ENCODE measurements at places on chromosomes 3 and 15.

- no peak for DNase-seq
Observed at GRCh38 chr3:169509359-169509758, 154.2 kb downstream of the MECOM start.

DNA sequence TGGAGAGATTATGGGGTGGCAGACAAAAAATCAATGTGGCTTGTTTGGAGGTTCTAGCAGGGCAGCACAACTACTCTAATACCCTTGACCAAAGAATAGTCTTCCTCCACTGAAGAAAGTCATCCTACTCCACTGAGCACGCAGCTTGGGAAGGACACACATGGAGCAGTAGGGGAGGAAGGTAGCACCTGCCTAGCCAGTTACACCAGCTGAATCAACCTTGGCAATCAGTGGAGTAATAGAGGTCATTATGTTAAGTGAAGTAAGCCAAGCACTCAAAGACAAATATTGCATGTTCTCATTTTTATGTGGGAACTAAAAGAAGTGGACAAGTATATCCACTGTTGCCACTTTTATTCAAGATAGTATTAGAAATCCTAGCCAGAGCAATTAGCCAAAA, 555.8 kb upstream of the ALCAM start:
- DNase-seq, result no peak

DNA sequence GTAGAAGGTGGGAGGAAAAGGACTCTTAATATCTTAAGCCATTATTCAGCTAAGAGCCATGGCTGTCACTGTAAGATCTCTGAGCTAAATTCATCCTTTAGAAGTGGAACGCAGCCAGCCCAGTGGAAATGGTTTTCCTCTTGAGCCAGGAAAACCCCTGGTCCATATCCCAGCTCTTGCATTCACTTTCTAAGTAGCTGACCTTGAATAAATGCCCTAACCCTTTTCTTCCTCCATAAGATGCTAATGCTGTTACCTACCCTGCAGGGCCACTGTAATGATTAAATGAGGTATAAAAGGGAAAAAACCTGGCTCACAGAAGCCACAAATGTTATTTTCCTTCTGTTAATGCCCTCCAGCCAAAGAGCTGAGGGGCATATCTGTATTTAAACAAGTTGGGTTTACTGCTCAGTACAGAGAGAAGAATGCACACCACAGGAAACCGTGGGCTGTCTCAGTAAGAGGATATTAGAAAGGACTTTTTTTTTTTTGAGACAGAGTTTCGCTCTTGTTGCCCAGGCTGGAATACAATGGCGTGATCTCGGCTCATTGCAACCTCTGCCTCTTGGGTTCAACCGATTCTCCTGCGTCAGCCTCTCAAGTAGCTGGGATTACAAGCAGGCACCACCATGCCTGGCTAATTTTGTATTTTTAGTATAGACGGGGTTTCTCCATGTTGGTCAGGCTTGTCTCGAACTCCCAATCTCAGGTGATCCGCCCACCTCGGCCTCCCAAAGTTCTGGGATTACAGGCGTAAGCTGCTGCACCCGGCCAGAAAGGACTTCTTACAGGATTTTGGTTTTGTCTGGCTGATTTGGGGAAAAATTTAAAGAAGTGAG, 6.8 kb downstream of the UBL7 start:
- DNase-seq, result no peak

- DNase-seq, result no peak
Observed at GRCh38 chr3:14138878-14139655, 14.2 kb downstream of the TMEM43 start.

DNA sequence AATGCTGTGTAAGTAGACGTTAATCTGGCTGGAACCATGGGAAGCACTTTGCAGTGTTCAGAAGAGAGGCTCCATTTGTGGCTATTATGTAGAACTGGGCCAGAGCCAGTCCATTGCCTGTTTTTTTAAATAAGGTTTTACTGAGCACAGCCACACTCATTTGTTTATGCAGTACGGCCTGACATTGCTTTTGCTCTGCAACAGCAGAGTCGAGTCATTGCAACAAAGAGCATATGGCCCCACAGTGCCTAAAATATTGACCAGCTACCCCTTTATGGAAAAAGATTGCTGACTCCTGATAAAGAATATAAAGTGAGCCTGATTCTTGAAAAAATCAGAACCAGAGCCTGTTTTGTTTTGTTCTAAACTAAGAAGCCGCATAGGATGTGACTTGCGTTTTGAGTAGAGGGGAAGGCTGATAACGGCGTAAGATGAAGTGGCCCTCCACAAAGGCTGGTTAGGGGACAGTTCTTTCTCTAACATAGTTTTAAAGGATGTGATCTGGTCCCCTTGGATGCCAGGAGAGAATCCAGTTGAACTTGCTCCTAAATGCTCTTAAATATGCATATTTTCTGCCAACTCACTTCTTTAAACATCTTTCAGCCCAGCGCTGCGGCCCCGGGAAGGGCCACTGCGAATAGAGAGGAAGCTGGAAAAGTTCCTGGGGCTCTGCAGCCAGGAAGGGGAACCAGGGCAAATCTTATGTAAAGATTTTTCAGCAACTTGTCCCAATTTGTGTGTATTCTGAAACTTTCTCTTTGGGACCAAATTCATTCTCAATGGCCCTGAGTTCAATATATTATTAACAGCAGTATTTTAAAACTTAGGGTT, 64.5 kb downstream of the GLDN start:
- DNase-seq, result no peak

GRCh38 chr3:155334914-155335723, 41.6 kb upstream of the STRIT1 start:
- DNase-seq, result no peak

DNA sequence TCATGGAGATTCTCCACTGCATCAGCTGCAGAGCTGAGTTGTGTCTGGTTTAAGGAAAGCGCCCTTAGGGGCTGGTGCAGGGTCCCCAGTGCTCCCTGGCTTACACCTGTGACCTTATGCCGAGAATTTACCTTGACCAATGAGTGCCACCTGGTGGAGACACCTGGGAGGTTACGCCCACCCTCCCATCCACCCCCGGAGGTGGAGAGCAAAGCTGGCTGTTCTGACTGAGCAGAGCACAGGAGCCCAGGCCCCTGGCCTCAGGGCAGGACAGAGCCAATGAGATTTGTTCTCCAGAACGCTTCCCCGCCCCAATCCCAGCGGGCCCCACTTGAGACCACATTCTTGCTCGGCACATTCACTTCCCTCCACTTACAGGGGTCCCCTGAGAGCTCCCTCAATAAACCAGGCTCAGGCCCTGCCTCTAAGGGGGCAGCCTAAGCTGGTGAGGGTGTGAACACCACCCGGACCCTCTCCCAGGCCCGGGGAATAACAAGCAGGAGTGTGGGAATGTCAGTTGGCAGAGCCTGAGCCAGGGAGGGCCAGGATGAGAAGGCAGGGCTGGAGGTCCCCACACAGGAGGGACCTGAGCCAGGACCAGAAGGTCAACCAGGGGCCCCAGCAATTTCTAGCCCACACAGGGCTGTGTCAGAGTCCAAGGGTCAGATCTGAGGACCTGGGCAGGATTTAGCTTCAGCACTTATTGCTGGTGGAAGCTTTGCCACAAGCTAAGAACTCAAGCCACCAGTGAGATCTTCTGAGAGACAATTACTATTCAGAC, 117.1 kb downstream of the TPRA1 start:
- no peak for DNase-seq

- no peak for DNase-seq
Observed at GRCh38 chr3:47536221-47536891, 22.8 kb upstream of the ELP6 start.

DNA sequence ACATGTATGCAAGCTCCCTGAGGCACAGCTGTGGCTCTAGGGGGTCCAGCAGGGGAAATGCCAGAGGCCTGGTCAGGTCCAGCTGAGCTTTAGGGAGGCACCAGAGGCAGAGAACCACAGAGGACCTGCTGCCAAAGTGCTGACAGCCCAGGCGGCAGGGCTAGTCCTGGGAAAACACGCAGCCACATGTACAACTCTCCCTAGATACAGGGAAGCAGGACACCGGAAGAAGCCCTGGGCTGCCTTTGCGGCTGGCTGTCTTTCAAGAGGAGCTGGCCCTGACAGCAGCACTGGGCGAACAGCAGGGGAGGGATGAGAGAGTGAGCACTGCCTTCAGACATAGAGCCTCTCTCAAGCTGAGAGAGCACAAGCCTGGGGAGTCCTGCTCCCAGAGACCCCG, 40.7 kb downstream of the RFT1 start:
- DNase-seq, result no peak

DNA sequence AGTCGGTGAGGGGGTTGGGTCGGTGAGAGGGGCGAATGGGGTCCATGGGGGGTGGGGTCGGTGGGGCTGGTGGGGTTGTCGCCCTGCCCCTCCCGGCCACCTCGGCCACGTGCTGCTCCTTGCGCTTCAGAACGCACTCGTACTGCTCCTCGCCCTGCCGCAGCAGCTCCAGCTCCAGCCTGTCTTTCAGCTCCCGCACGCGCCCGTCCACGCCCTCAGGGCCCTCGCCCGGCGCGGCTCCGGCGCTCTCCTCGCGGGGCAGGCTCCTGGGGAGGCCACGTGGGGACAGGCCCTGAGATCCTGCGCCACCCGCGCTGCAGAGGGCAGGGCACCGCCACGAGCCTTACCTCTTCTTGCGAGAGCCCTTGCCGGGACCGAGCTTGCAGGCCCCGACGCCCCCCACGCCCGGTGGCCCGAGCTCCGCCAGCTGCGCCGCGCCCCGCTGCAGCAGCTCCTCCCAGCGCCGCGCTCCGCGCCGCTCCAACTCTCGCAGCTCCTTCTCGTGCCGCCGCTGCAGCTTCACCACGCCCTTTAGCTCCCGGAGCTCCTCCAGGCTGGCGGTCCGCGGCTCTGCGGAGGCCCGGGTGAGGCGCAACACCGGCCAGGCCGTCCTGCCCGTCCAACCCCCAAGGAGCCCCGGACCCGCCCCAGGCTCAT, 8.2 kb upstream of the ANKRD63 start:
- no peak for DNase-seq

DNA sequence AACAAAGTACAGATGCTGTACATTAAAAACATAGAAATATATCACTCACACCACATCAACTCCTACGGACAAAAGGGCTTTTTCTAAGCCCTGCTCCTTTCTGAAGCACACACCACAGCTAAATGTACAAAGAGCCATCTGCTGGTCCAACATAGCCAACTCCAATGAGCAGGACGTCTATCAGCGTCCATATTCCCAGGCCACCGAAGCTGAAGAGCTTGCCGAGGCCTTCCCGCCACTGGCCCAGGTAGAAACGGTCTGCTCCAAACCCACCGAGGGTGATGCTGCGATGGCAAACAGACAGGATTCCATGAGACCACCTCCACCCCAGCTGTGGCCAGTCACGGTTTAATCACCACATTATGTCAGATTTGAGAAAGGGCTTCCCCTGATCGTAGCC, 9.8 kb downstream of the TM2D3 start:
- no peak for DNase-seq

GRCh38 chr15:100918690-100919480, at the start of gene LRRK1:
Gene LRRK1, plus strand, starts transcription at chr15:100919357. Its CDS starts 5,276 bp downstream, at chr15:100924633.
- DNase-seq, result no peak

DNA sequence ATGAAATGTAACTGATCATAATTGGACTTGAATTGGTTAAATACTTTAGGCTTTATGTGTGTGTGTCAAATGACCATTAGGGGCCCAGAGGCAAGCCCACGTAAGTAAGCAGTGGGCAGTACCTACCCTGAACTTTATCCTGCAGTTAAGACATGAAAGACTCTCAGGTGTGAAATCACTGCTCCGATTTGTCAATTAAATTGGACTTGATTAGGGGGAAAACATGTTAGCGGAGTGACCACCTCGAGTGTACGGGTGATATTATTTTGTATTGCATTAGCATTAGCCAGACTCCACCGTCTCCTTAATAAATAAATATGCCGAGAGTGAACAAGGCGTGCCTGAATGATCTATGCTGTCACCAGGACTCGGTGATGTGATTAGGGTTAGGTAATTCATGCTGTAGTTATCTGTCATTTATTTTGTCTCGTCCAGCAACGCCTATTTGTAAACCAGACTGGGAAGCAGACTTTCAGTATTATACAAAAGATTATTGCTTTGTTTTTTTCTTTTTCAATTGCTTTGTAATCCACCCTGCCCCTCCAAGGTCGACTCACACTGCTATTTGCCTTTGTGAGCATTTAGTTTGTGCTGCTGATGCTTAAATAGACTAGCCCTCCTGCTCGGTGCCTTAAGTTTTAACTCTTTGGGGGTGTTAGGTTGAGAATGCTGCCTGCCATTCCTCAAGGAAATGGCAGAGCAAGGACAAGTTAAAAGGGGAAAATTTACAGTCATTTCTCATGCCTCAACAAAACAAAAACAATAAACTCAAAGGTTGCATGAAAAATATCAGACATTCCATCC, 1.8 kb downstream of the RBMS3 start:
- DNase-seq, result no peak

DNA sequence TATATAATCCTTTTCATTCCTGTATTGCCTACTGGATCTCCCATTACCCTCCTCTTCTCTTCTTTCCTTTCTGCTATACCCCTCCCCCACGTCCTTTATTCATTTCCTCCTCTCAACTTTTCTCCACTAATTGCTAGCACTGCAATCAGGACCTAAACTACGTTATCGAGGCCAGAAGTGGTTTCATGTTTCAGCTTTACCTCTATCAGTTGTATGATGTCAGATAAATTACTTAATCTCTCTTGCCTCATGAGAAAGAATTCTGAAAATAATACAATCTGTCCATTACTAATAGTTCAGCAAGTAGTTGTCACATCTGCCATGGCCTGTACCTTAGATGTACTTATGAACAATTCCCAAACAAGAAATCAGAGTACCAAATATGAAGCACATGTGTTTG, 10.6 kb downstream of the POPDC2 start:
- no peak for DNase-seq

DNA sequence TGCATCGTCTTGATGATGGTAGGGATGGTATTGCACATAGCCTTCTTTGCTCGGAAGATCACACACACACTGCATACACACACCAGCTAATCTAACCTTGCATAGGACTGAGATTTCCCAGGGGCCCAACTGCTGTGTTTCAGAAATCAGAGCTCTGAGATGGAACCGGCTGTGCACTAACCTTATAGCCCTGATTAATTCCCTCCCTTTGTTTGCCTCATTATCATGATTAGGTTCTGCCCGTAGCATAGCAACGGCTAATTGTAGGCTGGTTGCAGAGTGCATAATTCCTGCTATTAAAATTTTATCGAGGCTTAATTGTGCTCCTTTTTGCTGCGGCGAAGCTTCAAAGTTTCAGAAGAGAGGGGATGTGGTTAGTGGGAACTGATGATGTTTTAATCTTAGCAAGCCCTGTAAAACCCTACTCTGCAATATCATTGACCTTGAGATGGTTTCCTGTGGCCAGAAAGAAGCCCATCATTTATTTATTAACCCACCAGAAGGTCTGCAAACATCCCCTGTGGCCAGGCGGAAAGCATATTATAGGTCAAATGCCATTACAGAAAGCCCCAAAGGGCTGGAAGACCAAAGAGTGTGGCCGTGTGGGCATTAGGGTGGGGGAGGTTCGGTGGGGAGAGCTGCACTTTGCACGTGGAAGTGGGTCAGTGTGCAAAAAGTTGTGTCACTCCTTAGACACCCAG, 56.2 kb upstream of the GLCE start:
- DNase-seq, result no peak

Measured in activated naive CD4-positive, alpha-beta T cell (primary cell).